Stimulated activated CD8-positive, alpha-beta memory T cell treated with anti-CD3 and anti-CD28 coated beads, Interleukin-15, amount 100 ng/mL, for 24 hours (primary cell): ENCODE measurements at places on chromosomes 7 and 10.

DNA sequence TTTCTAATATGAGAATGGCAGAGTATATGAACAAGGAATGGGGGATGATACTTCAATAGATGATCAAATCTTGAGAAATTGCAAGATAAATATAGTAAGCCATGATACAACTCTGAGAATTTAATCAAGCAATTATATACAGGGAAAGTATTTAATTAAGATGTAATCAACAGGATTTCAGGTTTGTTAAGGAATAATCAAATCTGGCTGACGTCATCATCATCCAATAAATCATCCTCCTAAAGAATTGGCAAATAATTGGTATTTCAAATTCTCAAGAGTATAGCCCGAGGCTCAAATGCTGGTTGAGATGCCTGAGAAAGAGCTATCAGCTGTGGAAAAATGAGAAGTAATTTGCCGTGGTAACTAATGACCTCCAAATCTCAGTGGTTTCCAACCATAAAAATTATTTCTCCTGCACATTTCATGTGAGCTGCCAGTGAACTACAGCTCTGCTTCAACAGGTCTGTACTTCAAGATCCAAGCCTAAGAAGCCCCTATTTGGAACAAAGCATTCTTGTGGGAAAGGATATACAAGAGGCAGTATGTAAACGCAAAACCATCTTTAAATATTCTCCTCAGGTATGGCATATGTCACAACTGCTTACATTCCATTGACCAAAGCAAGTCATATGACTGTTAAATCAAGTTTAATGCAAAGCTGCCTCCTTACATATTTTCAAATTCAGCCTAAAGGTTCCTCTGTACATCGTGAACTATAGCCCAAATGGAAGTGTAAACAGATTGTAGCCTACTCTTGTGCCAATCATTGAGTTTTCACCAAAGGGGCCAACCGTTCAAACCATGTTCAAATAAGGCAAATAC, 503.0 kb downstream of the KIF20B start:
- no peak for DNase-seq

GRCh38 chr7:157032128-157032527, 21.7 kb upstream of the MNX1 start:
- DNase-seq, result no peak

GRCh38 chr10:112279433-112279832, 3.8 kb upstream of the TECTB start:
- no peak for DNase-seq

DNA sequence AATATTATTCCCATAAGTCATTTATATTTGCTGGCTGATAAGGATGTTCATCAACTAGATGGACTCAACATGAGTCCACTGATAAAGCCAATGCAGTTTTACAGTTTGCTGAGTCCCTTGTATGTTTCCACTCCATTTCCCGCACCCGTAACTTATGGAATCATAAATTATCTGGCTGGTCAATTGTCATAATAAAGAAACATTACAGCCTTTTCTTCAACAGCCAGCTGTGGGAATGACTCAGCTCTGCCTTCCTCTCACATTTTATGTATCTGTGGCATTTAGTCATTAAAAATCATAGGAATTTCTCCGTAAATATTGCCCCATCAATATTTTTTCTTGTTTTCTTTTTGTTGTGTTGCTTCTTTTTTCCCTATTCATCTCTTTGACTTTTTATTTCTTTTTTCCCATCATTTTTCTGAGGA, 22.3 kb upstream of the TMEM26 start:
- no peak for DNase-seq

DNA sequence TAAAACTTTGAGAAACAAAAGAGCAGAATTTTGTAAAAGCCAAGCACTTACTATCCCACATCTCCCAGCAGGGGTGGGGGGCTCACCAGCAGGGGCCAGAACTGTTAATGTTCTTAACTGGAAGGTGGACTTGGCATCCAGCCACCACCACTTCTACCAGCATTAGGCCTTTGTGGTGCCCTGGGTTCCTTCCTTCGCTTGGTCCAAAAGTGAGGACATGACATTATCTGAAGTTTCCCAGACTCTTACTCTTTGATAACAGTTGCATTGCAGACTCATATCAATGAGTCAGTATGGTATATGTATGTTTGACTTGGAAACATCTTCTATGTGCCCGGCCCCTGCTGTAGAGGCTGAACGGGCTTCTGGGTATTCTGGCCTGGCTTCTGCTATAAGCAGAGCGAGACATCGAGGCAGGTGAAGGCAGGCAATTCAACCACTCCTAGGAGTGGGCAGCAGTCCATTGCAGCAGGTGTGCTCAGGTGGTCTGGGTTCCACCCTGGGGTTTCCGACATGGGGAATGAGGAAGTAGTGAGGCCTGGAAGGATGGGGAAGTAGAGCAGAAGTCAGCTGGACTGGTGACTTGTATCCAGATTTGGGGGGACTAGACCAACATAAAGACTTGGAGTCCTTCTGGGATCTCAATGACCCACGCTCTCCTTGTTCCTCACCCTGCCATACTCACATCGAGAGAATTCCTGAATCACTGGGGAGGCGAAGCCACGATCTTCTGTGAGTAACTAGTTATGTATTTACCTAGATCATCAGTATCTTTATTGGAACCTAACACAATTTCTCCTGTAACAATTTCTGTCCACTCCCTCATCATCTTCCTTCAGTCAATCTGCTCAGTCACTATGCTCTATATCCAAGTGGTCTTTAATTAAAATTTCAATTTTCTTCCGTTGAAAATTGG, 4.1 kb downstream of the ZNF777 start:
- DNase-seq, result no peak

GRCh38 chr10:17290226-17290625, 62.2 kb downstream of the VIM start:
- DNase-seq, result no peak

GRCh38 chr10:85976267-85976793, 390.3 kb downstream of the GRID1 start:
- DNase-seq, result no peak

- DNase-seq, result no peak
Observed at GRCh38 chr7:132225216-132226030, 350.8 kb downstream of the PLXNA4 start.

- no peak for DNase-seq
Observed at GRCh38 chr10:33233635-33234034, 100.8 kb downstream of the NRP1 start.

DNA sequence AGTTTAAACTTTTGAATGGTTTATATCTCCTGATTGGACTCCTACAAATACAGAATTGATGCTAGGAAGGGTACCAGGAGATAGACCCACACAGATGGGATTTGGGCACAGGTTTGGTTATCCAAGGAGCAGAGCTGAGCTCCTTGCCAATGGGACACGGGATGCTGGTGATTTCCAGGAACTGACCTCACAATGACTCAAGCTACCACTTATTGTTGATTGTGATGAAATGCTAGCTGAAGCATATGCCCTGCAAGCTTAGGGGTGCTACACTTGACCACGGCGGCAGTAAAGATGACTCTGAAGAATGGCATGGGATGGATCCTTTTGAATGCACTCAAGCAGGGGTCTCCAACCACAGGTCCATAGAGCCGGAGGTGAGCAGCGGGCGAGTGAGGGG, 45.5 kb upstream of the VKORC1L1 start:
- DNase-seq, result no peak

DNA sequence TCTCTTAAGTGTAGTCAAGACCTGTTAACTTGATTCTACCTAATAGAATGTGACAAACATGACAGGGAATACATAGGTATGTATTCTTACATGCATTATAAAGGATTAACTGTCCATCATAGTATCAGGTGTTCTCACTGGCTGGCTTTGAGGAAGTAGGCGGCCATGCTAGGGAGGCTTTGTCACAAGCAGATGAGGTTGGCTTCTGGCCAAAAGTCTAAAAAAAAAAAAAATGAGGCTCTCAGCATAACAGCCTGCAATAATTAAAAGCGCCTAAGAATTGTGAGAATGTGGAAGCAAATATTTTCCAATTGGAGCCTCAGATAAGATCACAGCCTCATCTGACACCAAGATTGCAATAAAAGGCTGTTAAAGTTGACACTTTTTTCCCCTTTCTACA, 1256.8 kb upstream of the SORCS1 start:
- DNase-seq, result no peak

GRCh38 chr10:70921285-70921684, 32.9 kb upstream of the PCBD1 start:
- no peak for DNase-seq

- DNase-seq, result no peak
Observed at GRCh38 chr10:17112566-17112965, 17.0 kb downstream of the CUBN start.

GRCh38 chr10:61284222-61284890, 168.8 kb downstream of the TMEM26 start:
- DNase-seq, result no peak

DNA sequence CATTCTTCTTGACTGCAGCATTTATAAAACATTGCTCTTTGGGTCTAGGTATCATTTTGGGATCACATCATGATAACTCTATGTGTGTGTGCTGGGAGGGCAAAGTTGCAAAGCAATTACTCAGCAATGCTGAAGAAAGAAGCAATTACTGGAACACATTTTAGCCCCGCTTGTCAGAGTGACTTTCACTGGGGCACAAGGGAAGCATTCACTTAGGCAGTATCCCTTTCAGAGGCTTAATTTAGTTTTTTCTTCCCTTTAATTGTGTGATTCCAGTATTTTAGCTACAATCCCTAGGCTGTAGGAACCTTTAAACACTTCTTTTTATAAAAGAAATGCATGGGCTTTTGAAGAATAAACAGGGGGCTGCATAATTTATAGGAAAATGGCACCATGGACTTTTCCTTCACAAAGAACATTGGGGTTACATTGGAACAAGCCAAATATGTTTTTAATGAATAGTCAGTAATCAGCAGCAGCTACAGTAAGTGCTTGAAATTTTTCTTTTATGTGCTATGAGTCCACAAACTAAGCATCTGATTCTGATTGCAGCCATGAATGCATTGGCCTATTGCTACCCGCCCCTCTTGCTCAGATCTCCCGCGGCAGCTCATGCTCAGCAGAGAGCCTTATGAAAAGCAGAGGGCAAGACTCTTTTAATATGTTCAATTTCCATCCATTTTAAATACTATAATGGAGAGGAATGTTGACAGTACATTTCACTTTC, 51.2 kb upstream of the NXPH1 start:
- no peak for DNase-seq

GRCh38 chr10:86374664-86375063, 8.1 kb upstream of the GRID1 start:
- no peak for DNase-seq

DNA sequence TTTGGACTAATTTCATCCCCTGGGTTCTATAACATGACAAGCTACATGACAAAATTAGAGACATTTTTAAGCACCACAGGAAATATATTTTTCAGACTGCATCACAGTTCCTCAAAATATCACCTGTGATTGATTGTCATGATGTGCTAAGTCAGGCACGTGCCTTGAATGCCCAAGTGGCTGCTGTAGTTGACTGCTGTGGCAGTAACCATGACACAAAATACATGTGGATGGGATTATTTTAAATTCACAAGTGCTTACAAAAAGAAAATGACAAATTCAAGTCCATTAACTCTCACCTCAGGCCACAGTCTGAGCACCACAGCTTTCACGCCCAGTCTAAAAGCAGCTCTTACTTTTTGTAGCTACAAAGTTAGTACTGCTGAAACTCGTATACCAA, 45.5 kb downstream of the TNPO3 start:
- no peak for DNase-seq

- DNase-seq, result no peak
Observed at GRCh38 chr10:16854623-16855022, 37.4 kb upstream of the RSU1 start.

GRCh38 chr7:104923010-104923421, 91.0 kb upstream of the KMT2E start:
- DNase-seq, result no peak

GRCh38 chr7:64877714-64878610, 25.1 kb upstream of the ZNF273 start:
- DNase-seq, result no peak

GRCh38 chr10:102678842-102679289, 34.6 kb downstream of the TRIM8 start:
- no peak for DNase-seq

- DNase-seq, result no peak
Observed at GRCh38 chr7:93228302-93228701, 2.0 kb upstream of the HEPACAM2 start.

- DNase-seq, result no peak
Observed at GRCh38 chr7:21984042-21984441, 38.3 kb upstream of the CDCA7L start.

GRCh38 chr7:129851174-129851573, 101.6 kb downstream of the UBE2H start:
- DNase-seq, result no peak

GRCh38 chr10:113735913-113736312, 15.6 kb upstream of the PLEKHS1 start:
- DNase-seq, result no peak

DNA sequence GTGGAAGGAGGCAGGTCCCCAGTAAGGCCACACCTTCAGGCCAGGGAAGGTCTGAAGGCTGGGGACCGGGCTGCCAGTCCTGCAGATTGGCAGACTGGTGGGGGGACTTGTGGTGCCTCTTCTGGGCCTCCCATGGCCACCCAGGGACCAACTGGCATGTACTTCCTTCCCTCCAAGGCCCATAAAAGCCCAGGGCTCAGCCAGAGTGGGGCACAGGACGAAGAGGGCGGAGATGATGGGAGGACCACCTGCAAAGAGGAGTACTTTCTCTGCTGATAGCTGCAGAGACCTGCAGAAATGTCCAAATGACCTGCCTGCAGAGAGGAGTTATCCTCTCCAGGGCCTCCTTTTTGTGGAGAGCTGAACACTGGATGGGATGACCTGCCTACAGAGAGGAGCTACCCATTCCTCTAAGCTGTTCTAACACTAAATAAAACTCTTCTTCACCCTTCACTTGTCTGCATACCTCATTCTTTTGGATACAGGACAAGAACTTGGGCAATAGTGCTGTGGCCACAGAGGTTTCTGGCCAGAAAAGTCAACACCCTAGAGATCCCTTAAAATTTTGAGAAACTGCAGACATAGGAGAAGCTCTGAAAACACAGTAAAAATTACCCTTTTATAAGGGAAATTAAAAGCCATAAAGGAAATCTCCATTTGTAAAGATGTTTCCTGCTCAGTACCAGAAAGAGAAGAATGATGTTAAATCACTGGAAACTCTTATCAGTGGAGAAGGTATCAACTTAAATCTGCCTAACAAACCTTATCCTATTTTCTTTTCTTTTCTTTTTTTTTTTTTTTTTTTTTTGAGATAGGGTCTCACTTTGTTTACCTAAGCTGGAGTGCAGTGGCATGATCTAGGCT, 20.7 kb upstream of the PRF1 start:
- DNase-seq, result no peak

DNA sequence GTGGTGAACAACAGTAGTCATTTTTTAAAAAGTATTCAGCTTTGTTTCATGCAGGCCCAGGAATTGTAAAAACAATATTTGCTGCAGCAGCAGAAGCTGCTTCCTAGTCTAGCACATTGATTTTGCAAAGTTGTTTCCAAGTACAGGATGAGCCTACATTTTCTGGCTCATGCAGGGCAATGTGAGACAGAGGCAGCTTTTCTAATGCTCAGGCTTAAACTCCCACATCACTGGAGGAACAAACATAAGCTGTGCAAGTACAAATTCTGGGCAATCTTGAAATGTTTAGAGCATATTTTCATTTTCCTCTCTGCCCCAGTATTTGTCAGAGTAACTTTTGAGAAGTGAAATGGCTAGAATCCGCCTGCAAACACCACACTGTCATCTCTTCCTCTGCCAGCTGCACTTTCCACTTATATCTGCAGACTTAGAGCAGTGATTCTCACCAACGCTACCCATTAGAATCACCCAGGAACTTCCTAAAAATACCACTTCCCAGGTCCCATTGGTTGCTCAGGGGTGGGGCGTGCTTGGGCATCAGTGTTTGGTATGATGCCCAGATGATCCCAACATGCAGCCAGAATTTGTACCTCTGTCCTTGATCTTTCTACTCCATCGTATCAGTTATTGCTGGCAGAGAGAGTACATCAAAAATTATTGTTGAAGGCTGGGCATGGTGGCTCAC, 304.1 kb upstream of the LRGUK start:
- no peak for DNase-seq
